ENCODE measurements at places on chromosomes 3 and 15.
A peak's percentile ranks its signal among the peaks of the same experiment; 100 is the strongest.

- H3K4me3 ChIP-seq = no peak overlapping the region
- H3K4me1 ChIP-seq = no peaks in the 10 kb centered on the region
- H3K27ac ChIP-seq = no peak overlapping the region
- H3K27me3 ChIP-seq = no peaks in the 10 kb centered on the region
- H3K36me3 ChIP-seq = no peaks in the 10 kb centered on the region
Measured at GRCh38 chr15:57575363-57575762, 16.3 kb upstream of the MYZAP start.

DNA sequence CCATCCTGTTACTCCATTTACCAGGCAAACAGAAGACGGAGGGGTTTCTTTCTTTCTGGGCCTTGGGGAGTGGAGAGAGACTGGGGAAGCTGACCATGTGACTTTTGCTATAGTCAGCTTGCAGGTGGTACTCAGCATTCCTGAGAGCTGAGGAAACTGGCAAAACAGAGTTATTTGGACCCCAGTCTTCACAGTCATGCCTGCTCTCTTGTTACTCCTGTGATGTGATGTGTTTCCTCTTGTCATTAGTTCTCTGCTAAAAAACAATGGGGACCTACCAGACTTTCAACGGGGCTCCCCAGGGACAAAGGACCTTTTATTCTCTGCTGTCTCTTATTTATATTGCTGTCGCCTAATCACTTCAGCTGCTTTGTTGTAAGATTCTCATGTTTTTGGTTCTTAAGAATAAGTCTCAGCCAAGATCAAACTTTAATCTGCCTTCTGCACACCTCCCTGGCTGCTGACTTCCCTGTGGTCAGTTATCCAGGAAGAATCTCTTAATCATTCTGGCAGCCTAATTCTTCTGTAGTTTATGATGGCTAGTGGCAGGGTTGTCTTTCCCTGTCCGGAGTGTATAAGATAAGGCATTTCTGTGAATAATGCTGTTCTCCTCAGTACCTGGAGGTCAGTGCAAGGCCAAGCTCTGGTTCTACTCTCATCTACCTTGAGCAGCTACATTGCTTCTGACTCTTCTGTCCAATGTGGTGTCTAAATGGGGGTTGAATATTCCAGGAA, 8.8 kb downstream of the STARD9 start:
- no peaks in the 10 kb centered on the region for H3K27me3 ChIP-seq
- H3K4me1 ChIP-seq = peaks cover 11% of the 10 kb centered on the region
- H3K27ac ChIP-seq = no peak overlapping the region
- no peak for DNase-seq

GRCh38 chr3:133783762-133784161, 21.9 kb upstream of the SRPRB start:
- no peaks in the 10 kb centered on the region for H3K36me3 ChIP-seq
- no peaks in the 10 kb centered on the region for H3K4me1 ChIP-seq
- no peaks in the 10 kb centered on the region for H3K27me3 ChIP-seq
- no peak for DNase-seq

DNA sequence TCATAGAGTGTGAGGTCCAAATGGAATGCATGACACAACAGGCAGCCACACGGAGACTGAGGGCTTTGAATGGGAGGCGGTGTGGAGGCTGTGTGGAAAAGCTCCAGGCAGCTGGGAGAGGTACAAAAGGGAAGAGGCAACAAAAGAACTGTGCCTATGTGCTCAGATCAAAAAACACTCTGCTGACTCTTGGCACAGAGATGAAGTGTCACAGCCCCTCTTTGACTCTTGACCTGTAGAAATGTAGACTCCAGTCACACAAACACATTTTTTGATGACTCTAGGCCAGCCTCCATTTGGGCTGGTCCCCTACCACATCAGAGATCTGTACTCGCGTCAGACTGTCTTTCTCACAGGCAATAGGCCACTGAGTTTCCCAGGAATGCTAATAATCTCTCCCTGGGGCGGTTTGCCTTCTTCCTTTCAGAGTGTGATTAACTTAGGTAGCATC, 456.0 kb downstream of the TUSC7 start:
- H3K27ac ChIP-seq = no peak overlapping the region
- no peaks in the 10 kb centered on the region for H3K4me1 ChIP-seq
- no peak for DNase-seq
- H3K36me3 ChIP-seq = no peaks in the 10 kb centered on the region
- H3K4me3 ChIP-seq = no peak overlapping the region

- H3K4me3 ChIP-seq = no peak overlapping the region
- H3K27ac ChIP-seq = no peak overlapping the region
- no peaks in the 10 kb centered on the region for H3K27me3 ChIP-seq
- H3K36me3 ChIP-seq = no peaks in the 10 kb centered on the region
- DNase-seq = peak; percentile 89
Measured at GRCh38 chr15:66946578-66947164, 118.7 kb upstream of the SMAD3 start.

DNA sequence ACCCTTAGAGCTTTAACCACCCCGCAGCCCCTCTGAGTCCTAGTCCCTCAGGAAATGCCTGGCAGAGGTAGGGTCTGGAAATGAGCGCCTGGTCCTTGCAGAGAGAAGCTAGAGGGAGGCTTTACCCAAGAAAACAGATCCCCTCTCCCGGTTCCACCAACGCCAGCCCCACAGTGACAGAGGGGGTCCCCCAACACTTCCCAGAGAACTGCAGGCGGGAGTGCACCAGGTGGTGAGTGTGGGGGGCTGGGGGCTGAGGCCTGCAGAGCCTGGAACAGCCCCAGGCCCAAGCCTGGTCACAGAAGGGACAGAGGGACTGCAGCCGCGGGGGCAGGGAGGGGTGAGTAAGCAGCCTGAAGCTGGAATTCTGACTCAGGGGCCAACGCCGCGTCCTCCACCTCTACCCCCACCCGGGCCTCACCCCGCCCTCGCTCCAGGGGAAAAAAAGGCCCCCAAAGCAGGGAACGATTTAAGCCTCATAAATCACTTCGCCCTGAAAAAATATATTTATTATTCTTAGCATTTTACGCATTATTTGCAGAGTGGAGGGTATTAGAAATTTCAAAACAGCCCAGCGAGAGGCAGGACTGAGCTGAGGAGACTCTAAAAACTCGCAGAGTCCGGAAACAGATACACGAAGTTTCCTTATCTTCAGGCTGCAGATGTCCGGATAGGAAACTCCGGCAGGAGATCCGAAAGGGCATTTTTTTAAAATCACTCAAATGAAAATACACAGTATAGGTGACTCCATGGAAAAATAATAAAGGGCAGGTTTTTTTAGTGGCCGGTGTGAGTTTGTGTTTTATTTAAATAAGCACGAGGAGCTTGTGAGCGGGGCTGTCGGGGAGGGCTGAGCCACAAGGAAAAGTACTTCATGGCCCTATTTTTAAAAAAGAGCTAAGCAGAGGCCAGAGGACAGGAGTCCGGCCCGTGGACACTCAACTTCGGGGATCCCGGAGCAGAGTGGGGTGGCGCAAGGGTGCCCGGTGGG, 10.0 kb downstream of the GATA2 start:
- H3K27ac ChIP-seq = no peak overlapping the region
- H3K36me3 ChIP-seq = no peaks in the 10 kb centered on the region
- DNase-seq = no peak
- peaks cover 78% of the 10 kb centered on the region for H3K27me3 ChIP-seq
- peaks cover 30% of the 10 kb centered on the region for H3K4me1 ChIP-seq

DNA sequence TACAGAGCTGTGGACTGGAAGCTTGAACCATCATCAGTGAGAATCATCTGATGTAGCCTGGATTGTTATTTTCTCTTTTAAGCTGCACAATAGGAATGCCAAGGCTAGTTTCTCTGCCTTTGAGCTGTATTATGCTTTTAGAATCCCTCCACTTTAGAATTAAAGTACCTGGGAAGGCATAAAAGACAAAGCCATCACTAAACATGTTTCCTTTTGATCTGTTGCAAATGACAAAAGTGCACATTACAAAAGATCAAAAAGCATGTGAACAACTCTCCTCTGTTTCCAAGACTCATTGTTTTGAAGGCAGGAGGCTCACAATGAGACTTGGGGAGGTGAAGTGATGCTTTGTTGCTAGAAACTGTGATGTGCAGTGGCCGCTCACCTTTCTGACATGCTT, 51.8 kb downstream of the LARS2 start:
- DNase-seq = no peak
- no peak overlapping the region for H3K4me3 ChIP-seq
- H3K27ac ChIP-seq = no peak overlapping the region
- no peaks in the 10 kb centered on the region for H3K27me3 ChIP-seq
- H3K36me3 ChIP-seq = peaks cover 8% of the 10 kb centered on the region
- H3K4me1 ChIP-seq = no peaks in the 10 kb centered on the region

DNA sequence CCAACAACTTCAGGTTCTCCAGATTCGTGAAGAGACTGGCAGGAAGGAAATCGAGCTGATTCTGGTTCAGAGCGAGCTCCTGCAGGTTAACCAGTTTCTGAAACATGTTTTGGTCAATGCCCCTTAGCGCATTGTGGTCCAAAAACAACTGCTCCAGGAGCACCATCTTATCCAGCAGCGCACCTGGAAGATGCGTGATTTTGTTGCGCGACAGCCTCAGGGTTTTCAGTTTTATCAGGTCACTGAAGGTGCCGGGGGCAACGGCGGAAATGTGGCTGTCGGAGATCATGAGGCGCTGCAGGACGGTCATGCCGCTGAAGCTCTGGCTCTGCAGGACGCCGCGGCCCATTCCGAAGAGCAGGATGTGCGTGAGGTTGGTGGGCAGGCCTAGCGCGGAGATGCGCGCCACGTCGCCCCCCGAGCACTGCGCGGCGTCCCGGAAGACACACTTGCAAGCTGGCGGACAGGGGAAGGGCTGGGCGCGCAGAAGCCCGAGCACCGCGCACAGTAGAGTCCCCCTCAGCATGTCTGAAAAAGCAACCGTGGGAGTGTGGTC, 1.2 kb downstream of the GP5 start:
- peaks cover 4% of the 10 kb centered on the region for H3K27me3 ChIP-seq
- peaks cover 32% of the 10 kb centered on the region for H3K4me1 ChIP-seq

DNA sequence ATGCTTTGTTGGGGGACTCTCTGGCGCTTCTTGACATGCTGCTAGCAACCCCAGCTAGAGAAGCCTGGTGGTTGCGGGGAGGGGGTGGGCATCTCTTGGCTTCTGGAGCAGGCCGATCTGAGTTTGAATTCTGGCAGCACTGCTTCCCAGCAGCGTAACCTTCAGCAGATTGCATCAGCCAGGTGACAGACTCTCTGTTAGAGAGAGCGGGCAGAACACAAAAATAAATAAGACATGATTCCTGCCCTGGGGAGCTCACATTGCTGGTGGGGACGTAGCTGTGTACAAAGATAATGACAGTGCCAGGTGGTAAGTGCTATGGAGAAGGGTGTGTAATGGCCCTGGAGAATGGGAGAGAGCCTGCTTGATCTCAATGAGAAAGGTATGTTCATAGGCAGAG, 87.4 kb downstream of the THSD4 start:
- no peak overlapping the region for H3K4me3 ChIP-seq
- no peaks in the 10 kb centered on the region for H3K4me1 ChIP-seq
- DNase-seq = no peak
- no peaks in the 10 kb centered on the region for H3K27me3 ChIP-seq
- no peaks in the 10 kb centered on the region for H3K36me3 ChIP-seq

DNA sequence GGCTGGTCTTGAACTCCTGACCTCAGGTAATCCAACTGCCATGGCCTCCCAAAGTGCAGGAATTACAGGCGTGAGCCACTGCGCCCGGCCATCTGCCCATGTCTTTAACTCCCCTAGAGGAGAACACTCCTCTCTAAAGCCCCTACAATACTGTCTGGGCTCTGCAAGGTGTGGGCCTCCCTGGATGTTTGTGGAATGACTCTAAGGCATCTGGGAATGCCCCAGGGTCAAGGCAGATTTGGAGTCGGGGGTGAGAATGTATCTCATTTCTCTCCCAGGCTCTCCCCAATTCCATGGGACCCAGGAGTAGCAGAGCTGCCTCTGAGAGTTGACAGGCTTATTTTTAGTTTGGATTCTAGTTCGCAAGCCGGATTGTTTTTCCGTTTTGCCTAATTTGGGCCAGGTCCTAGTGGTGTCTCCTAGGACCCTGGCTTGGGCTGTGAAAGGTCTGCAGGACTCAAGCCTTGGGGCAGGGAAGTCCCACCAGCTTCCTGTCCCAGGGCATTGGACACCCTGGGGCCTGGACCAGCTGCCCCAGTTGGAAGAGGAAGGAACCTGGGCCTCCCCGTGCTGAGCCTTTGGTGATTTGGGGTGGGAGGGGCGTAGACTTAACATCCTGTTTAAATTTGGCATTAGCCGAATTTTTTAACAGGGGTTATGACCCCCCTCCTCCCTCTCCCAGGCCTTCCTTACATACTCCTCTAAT, 53.5 kb downstream of the MAGEF1 start:
- no peak overlapping the region for H3K4me3 ChIP-seq
- no peaks in the 10 kb centered on the region for H3K4me1 ChIP-seq
- H3K36me3 ChIP-seq = no peaks in the 10 kb centered on the region
- H3K27me3 ChIP-seq = no peaks in the 10 kb centered on the region

DNA sequence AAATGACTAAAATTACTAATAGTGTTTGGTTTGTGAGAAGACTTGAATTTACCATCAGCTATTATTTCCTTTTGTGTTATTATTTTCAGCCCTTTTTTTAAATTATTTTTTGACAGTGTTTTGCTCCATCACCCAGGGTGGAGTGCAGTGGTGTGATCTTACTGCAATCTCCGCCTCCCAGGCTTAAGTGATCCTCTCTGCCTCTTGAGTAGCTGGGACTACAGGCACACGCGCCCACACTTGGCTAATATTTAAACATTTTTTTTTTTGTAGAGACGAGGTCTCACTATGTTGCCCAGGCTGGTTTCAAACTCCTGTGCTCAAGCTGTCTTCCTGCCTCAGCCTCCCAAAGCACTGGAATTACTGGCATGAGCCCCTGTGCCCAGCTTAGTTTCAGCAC, 31.7 kb upstream of the UTS2B start:
- no peak overlapping the region for H3K4me3 ChIP-seq
- peaks cover 13% of the 10 kb centered on the region for H3K36me3 ChIP-seq
- H3K27me3 ChIP-seq = no peaks in the 10 kb centered on the region

GRCh38 chr15:62449638-62450037, 284.6 kb upstream of the C2CD4B start:
- H3K4me3 ChIP-seq = no peak overlapping the region
- H3K4me1 ChIP-seq = no peaks in the 10 kb centered on the region
- no peaks in the 10 kb centered on the region for H3K27me3 ChIP-seq
- no peaks in the 10 kb centered on the region for H3K36me3 ChIP-seq

DNA sequence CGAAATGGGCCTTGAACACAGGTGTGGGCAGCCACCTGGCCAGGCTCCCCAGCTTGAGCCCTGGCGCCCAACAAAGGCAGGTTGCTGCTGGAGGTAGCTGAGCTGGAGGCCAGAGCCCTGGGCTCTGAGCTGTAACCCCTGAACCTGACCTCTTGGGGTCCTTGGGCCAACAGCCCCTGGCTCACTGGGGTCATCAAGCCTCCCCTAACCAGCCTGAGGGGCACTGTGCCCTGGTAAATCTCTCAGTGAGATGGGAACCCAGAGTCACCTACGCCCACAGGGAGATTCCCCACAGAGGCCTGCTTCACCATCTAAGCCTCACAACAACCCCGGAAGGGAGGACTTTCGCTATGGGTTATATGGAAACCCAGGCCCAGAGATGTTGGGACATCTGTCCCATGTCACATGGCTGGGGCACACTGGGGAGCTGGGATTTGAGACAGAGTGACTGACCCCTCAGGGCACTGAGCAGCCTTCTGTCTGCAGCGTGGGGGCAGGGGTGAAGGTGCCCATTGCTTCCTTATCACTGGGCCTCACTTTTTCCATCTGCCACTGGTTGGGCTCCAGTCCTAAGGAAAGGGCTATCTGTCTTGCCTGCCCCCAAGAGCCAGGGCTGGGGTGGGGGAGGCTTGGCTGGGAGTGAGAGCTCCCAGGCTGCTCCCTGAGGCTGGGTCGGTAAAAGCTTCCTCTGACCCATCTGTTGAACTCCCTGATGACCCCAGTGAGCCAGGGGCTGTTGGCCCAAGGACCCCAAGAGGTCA, 59.1 kb downstream of the IQSEC1 start:
- no peaks in the 10 kb centered on the region for H3K36me3 ChIP-seq
- peaks cover 100% of the 10 kb centered on the region for H3K4me1 ChIP-seq
- DNase-seq = peak; percentile 66
- no peaks in the 10 kb centered on the region for H3K27me3 ChIP-seq
